ENCODE measurements at places on chromosomes 1 and 21. TPM values are rescaled to one million over a fixed set of nuclear protein-coding genes. Genes with fewer than 3 reads are reported as not detected.

Gene CAPN8
- polyA plus RNA-seq = 2.3 TPM

Gene ASPM
- polyA plus RNA-seq = 38.6 TPM

Gene APCS
- polyA plus RNA-seq = not detected

DNA sequence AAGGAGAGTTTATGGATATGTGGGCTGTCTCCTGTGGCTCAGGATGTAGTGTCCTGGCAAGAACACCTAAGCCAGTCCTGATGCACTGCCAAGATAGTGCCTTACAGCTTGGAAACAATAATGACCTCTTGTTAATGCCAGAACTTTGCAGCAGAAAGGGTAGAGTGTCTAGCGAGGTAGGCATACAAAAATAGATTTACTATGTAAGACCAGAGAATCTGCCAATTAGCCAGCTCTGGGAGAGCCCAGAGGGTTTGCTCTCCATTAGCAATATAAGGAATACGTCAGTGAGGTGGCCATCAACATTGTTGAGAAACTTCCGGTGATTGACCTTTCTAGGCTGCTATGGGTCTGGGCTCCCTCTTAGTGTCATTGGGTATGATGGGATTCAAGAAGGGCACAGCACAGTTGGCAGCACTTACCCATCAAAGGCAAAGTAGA is 178.5 kb upstream of the GALNT2 start:
- DNase-seq = no peak

- no peak for DNase-seq
These were observed 73.4 kb downstream of the GALNT2 start for GRCh38 chr1:230140221-230141020.

Measured in left kidney (tissue), 8 donors.